ENCODE measurements at places on chromosomes 16 and 17.

DNA sequence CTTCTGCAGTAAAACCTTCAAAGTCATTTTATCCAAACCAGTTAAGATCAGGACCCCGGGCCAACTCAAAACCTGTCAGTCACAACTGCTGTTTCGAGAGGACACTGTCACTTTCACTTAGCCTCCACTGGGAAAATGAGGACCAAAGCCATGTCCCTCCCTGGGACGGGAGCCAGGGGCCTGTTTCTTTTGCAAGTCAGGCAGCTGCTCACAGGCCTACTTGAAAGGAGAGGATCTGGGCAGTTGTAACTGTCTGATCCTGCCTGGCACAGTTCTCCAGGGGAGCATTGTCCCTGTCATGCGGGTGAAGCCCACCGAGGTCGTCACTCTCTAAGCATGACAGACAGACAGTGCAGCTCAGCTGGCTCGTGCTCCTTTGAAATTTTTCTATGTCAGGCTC lies 276.2 kb downstream of the NPIPA8 start:
- DNase-seq = no peak

- DNase-seq = no peak
Measured at GRCh38 chr17:18028114-18028951, 10.6 kb downstream of the ATPAF2 start.

DNA sequence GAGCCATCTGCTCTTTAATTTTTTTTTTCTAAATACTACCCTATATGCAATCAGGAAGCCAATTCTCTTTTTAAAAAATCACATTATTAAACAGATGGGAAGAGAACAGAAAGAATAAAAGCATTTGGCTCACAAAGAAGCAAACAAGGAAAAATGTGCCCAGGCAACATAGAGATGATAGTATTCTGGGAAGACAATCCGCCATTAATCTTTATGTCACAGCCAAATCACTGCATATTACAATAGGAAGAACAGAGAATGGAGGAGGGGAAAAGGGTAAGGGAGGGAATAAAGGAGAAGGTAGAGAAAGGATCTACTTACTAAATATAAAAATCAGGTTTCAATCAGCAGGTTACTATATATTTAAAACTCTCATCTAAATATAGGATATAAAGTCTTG lies 34.3 kb downstream of the STAT5B start:
- no peak for DNase-seq

DNA sequence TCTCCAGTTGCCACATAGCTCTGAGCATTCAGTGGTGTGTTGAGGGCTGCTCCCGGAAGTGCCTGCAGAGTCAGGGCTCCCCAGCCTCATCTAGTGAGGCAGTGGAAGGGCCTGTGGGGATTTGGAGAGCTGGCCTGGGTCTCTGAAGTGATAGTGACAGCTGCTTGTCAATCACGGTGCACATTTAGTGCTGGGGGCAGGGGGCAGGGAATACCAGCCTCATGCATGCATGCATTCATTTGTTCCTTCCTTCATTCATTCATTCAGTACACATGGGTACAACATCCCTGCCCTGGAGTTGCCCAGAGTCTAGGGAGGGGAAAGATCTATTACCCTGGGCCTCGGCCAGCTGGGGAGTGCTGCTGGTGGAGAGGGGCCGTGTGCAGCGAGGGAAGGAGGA lies 11.3 kb upstream of the STH start:
- DNase-seq = no peak

GRCh38 chr16:67530013-67530939 lies 1.6 kb downstream of the RIPOR1 start:
- peak; percentile 73 for DNase-seq

GRCh38 chr17:81030741-81031565 lies 4.0 kb upstream of the BAIAP2 start:
- no peak for DNase-seq

GRCh38 chr16:87581857-87582215 lies 20.5 kb upstream of the JPH3 start:
- DNase-seq = peak; percentile 96

Data from LHCN-M2 (cell line).